ENCODE measurements at places on chromosomes 7 and 10.

DNA sequence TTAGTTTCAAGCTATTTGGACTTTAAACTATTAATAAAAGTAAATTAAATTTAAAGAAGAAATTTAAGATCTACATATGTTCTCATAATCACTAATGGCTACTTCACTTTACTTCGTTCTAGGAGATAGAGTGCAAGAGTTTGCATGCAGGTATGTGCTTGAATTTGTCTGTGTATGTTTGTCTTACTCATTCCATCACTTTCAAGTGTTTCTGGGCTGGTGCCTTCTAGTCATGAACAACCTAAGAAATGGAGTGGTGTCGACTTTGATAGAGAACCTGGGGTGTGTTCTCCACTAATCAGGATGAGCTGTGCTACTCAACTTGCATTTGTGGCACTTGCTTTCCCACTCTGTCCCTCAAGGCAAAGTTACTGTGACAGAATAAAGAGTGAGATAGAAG lies 169.9 kb downstream of the KCND2 start:
- no peak for DNase-seq

DNA sequence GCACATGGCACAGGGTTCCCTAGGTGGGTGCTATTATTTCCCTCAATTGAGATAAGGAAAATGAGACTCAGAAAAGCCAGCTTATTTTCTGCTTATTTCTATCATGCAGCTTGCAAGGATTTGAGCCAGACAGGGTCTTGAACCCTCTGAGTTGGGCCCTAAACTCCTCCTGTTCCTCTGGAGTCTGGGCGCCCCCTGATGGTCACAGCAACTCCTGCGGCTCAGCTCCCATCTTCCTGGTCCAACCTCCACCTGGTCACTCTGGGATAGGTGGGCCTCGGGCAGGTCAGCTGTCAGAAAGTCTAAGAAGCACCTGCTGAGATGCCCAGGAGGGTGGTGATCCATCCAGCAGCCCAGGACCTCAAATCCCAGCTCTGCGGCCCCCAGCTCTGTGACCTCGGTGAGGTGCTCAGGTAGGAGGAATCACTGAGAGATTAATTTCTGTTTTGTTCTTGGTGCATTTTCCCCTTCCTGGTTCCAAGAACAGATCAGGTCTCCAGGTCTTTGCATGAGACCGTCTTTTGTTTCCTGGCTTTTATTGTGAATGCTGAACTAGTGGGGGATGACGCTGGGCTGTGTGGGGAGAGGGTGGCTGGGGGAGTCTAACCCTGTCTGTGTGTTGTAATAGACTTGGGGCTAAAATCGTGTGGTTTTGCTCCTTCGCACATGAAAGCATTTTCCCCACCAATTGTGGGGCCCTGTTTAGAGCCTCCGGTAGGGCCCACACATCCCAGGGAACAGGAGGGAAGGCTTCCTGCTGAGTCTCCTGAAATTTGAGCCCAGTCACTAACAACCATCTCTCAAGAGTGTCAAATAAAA lies 32.8 kb downstream of the TMEM130 start:
- DNase-seq: peak; percentile 25

DNA sequence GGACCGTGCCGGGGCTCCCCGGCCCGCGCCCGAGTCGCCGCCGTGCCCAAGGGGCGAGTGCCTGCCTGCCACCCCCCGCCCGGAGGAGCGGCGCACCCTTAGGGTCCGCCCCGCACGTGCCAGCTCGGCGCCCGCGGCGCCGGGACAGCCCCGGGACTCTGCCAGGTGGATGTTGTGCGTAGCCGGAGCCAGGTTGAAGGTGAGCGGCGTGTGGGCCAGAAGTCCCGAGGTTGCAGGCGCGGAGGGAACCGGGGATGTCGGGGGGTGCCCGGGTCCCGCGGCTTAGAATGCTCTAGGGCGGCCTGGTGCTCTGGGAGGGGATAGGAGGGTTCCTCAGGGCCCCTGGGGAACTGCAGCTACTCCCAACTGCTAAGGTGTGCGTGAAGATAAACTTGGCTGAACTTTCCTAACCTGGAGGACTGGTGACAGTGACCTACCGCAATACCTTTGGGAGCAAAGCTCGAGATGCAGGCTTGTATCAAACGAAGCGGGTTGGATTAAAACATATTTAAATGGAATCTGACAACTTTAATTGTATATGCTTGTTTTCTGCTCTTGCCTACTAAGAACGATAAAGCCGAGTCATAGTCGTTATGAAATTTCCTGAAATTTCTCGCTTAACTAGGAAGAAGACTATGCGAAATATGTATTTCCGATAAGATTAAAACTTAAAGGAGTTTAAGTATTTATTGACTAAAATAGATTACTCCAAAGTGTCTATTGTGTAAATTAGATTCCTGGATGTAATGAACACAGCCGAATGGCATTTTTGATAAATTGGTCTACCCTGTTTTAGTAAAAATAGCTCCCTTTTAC lies at the start of gene CUX1:
TSS of gene CUX1 (plus strand) at position 156 of the 816 bp plus-strand sequence. CDS start at position 170, 14 bp downstream.
- no peak for DNase-seq

- peak; percentile 53 for DNase-seq
Measured at GRCh38 chr7:6392712-6393666, 54.8 kb downstream of the DAGLB start.

DNA sequence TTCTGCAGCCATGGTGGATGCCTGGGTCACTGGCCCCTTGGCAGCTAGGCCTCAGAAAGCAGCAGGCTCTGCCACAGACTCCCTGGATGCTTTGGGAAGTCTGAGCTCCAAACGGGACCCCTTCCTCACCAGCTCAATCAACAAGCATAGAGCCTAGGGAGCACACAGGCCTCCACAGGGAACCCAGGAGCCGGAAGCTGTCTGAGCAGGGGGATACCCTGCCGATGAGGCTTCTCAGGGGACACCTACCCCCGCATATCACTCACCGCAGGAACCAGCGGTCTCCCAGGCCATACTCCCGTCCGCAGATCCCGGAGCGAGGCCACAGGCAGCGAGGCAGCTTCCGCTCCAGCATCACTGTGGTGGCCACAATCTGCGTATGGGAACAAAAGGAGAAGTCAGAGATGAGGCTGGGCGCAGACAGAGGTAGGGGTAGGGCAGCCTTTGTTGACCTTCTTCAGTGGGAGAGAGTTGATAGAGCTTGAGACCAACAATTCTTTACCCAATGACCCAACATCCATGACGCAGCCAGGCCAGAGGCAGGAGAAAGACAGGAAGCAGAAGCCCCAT lies 13.4 kb downstream of the TRPV6 start:
- no peak for DNase-seq

DNA sequence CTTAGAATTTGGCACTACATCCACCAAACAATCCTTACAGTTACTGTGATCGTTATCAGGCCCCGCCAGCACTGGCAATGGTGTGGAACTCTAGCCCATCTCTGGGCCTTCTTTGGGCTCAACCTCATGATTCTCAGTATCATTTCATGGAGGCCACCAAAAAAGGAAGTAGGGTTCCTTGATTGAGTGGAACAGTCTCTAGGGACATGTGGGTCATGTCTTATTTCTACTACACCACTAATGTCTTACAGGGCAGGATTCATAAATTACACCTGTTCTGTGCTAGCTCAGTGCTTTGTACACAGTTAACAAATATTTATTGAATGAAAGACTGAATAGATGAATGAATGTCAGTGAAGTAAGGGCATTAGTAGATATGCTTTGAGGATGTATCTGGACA lies 53.9 kb downstream of the AP3M1 start:
- no peak for DNase-seq

DNA sequence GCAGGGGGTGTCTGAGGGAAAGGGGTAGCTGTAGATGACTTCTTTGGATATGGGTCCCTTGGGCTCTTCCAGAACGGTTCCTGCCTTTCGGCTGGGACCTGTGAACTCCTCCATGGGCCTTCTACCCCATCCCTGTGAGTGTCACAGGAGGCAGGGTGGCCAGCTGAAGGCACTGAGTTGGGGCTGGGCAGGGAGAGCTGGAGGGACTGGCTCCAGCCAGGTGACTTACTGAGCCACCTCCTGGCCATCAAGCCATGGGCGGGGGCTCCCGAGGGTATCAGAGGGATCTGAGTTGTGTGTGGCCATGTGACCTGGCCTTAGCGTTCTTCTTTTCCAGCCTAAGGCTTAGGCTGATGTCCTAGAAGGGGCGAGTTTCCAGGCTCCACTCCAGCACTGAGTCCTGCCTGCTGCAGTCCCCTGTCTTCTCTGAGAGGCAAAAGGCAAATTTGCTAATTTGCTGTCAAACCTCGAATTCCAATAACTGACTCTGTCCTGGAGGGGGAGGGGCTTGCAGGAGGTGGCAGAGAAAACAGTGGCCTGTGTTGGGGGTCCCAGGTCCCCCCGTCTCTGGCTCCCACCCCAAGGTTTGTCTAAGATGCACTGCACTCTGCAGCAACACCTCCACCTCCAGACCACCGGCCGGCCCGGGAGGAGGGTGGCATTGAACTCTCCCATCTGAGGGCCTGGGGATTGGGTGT lies 27.2 kb downstream of the ADCYAP1R1 start:
- DNase-seq: no peak

DNA sequence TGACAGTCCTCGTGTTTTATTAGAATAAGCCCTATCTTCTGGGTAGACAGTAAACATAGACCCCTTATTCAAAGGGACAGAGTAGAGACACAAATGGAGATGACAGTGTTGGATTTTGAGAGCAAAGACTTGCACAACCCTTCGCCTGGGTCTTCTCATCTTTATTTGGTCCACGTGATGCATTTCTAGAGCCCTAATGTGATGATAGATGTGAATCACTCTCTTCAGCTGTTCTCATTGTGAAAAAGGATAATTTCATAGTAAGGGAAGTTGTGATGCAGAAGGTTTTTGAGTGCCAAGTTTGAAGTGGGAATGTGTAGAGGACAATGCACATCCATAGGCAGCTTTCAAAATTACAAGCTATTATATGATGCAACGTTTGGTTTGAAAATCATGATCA lies 86.3 kb downstream of the CREB5 start:
- no peak for DNase-seq

DNA sequence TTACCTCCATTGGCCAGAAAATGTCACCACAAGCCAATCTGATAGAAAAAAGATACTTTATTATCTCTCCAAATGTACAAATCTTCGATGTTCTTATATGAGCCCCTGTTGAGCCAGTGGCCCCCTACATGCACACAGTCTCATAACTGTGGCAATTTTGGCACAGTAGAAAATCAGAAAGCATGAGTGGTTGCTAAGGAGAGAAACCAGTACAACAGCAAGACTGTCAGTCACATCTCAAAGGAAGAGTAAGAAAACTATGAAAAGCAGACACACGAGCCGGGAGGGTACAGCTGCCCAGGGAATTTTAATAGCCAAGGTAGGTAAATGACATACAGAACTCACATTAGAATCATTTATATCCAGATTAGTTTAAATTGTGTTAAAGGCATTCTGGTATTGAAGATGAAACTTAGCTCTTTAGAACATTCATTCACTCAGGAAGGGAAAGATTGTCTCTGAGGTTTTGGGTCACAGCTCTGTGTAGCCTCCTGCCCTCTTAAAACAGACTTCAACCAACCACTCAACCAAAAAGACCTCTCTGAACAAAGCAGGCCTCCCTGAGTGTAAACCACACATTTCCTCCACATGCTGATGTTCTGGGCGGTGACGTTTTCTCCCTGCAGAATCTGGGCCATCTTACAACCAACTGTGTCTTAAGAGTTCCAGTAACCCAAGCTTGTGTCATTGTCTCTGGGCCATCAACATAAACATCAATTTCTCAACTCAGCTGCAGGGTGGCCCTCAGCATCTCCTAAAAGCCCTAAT lies 80.8 kb upstream of the ADAM12 start:
- peak; percentile 14 for DNase-seq

Data from activated CD4-positive, alpha-beta T cell treated with anti-CD3 and anti-CD28 coated beads, Interleukin-2, Interleukin-4, amounts not matched to agents 100 ng/mL and 50 ng/mL, durations not matched to agents 16 hours and 8 hours (primary cell).